Ureter (tissue), 1 donor: ENCODE measurements at places on chromosomes 12 and 14.

DNA sequence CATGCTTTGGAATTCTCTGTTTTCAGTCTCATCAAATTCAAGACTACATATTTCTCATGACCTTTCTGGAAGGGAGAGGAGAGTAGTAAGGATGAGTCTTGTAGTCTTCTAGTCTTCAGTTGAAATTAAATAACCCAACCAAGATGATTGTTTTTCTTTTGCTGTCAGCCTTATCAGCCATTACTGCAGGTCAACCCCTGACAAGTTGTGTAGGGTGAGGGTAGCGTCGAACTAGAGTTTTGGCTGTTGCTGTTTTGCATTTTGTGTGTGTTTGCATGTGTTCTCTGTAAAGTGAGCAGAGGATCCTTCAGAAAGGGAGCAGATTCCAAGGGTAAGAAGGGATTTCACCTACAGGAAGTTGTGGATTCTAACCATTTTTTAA is 28.4 kb downstream of the DIP2B start:
- DNase-seq = no peak

DNA sequence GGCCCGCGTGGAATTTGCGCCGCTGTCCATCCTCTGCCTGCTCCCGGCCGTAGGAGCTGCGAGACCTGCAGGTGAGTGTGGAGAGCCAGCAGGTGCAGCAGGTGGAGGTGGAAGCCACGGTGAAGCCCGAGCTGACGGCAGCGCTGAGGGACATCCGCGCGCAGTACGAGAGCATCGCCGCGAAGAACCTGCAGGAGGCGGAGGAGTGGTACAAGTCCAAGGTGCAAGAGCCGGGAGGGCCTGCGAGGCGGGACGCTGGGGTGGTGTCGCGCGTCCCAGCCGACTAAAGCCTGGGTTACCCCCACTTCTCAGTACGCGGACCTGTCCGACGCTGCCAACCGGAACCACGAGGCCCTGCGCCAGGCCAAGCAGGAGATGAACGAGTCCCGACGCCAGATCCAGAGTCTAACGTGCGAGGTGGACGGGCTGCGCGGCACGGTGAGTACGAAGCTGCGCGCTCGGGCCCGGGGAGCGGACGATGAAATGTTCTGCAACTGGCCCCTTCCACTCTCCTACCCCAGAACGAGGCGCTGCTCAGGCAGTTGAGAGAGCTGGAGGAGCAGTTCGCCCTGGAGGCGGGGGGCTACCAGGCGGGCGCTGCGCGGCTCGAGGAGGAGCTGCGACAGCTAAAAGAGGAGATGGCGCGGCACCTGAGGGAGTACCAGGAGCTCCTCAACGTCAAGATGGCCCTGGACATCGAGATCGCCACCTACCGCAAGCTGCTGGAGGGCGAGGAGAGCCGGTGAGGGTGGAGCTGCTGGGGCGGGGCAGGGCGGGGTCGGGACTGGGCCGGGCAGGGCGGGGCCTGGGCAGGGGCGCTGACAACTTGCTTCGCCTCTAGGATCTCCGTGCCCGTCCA is 2.1 kb downstream of the PRPH start:
- no peak for DNase-seq

GRCh38 chr12:3342051-3342450 is 149.0 kb upstream of the PRMT8 start:
- DNase-seq = no peak

DNA sequence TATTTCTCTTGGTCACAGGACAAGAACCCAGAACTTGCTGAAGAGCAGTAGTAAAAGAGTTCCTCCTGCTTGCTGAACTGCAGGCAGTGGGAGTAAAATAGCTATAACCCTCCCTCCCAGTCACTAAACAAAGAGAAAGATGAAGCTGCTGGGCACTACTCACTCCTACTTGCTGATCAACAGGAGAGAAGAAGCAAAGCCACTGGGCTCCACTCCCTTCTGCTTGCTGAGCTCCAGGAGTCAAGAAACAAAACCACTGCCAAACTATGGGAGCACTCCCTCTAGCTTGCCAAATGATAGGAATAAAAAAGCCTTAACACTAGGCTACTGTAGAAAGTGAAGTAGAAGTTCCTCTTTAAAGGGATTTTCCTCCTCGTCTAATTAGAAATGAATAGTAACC is 155.3 kb downstream of the RASSF9 start:
- DNase-seq = no peak

DNA sequence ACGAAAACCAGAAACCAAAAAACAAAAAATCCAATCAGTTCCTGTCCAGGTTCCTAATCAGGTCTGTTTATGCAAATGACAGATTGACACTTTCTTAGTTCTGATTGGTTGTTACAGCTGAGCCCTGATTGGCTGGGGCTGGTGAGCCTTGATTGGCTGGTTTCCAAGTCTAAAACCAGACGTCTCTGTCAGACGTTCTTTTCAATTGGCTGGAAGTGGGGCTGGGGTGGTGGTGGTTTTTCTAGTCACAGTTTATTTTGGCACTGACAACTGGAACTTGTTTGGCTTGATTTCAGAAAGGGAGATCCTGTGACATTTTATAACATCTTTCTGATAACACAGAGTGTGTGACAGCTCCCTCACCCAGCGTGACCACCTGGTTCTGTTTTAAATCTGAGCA is 36.1 kb upstream of the PRICKLE1 start:
- DNase-seq = no peak

DNA sequence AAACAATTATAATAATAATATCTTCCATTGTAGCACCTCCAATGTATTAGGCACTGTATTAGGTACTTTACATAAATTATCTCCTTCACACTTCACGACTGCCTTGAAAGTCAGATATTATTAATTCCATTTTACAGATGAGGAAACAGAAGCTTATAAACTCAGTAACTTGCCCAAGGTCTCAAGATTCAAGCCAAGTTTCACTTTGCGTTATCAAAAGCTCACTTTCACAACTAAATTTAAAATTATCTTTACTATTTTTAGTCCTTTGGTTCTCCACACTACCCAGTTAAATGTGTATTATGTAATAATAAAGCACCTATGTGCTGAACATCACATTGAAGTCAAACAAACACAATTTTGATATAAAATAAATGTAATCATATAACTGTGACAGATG is 55.8 kb downstream of the NUMB start:
- no peak for DNase-seq

DNA sequence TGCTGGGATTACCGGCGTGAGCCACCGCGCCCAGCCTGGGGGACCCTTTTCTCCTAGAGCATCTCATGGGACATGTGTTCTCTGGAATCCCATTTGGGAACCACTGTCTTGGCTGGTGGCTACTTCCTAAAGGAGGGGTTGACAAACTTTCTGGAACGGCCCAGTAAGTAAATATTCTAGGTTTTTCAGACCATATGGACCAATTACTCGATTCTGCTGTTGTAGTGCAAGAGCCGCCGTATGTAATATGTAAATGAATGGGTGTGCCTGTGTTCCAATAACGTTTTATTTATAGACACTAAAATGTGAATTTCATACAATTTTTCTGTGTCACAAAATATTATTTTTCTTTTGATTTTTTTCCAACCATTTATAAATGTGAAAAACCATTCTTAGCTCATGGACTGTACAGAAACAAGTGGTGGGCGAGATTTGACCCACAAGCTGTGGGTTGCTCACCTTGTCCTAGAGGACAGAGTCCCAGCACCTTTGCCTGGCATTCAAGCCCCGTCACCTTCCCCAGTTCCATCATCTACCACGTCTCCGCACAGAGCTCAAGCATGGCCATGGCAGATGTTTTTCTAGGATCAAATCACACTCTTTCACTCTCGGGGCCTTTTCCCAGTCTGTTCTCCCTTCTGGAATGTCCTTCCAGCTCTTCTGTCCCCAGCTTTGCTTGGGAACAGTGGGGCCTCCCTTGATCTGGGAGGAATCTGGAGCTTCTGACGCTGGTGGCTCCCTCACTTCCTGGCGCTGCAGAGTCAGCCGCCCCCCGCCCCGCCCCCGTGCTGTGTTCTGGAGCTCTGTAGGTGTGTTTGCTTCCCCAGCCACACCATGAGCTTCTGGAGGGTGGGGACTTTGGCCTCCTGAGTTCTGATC is 17.9 kb upstream of the RCOR1 start:
- DNase-seq = no peak

DNA sequence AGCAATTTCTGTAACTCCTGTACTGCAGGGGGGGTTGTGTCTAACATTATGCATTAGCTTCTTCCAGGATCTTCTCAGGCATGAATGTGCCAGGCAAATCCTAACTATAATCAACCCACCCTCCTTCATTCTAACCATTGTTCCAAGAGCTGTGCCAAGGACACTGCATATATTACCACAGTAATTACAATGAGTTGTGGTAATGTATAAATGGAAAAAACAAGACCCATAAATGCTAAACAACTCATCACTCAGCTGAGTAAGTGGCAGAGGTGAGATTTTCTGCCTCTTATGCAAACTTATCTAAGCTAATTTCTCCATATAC is 80.6 kb downstream of the PRKD1 start:
- no peak for DNase-seq

- DNase-seq = no peak
Measured at GRCh38 chr12:90029317-90029716, 320.7 kb upstream of the ATP2B1 start.

- no peak for DNase-seq
Measured at GRCh38 chr12:91889910-91890309, 255.7 kb downstream of the BTG1 start.
